GM12878 (cell line): ENCODE measurements at places on chromosomes 2 and 18.

DNA sequence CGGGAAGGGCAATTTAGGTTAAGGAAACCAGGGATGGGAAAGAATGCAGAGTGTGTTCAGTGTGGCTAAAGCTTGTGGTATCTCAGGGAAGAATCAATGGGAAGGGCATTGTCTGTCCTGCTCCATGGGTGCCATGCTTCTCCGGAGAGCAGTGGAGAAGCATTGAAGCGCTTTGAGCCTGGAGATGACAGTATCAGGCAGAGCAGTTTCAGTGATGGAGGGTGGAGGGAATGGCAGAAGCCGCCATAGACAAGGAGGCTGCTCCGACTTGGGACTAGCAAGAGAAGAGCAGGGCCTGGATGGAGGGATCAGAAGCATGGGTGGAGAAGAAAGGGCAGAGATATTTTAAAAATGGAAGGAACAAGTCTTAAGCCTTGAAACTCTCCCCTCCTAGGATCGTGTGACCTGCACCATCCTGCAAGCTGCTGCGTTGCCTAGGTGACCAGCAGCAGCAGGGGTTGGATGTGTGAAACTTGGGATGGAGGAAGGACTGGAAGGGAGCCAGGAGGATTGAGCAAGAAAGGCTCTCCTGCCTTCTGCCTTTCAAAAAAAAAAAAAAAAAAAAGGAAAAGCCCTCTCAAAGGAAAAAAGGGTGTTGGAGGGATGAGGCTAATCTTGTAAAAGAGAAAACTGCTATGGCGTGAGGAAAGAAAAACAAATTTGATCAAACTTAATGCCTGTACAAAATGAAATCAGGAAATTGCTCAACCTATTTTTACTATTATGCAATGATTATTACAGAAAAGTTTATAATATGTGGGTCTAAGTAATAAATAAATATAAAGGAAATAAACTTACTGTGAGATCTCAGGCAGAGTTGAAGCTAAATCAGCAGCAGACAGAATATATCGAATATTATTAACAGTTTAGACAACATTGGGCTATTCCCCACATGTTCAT, 493.8 kb upstream of the NRP2 start:
- H3K27me3 ChIP-seq, result no peaks in the 10 kb centered on the region; the same call in 1 of the 2 replicates
- H3K36me3 ChIP-seq, result no peaks in the 10 kb centered on the region
- no peak overlapping the region for H3K4me3 ChIP-seq
- no peak for DNase-seq

DNA sequence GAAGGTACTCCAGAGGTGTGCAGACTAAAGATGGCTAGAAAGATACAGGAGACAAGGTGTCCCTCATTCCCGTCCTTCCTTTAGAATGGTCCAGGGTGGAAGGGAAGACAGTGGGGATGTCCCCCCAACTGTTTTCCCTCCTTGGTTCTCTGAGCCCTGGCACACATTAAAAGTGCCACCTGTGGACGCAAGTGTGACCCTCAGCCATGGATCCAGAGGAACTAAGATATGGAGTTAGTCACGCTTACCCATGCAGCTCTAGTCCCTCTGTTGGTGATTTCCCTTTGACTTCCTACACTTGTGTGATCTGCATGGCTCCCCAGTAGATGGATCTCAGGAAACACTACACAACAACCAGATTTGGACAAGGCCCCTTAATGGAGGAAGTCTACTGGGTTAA, 113.1 kb upstream of the SRD5A2 start:
- no peak for DNase-seq
- no peak overlapping the region for H3K4me3 ChIP-seq
- no peaks in the 10 kb centered on the region for H3K36me3 ChIP-seq
- no peak overlapping the region for H3K27ac ChIP-seq
- no peaks in the 10 kb centered on the region for H3K27me3 ChIP-seq
- H3K4me1 ChIP-seq, result no peaks in the 10 kb centered on the region

GRCh38 chr2:74619651-74620297, 28.4 kb downstream of the M1AP start:
- H3K4me1 ChIP-seq, result peaks cover 4% of the 10 kb centered on the region
- no peak overlapping the region; the same call in 1 of the 2 replicates for H3K27ac ChIP-seq
- peak; percentile 26 for DNase-seq
- H3K4me3 ChIP-seq, result no peak overlapping the region
- H3K27me3 ChIP-seq, result no peaks in the 10 kb centered on the region

GRCh38 chr2:10211844-10212422, 89.4 kb downstream of the RRM2 start:
- H3K36me3 ChIP-seq, result no peaks in the 10 kb centered on the region
- no peaks in the 10 kb centered on the region for H3K27me3 ChIP-seq
- H3K27ac ChIP-seq, result no peak overlapping the region
- H3K4me1 ChIP-seq, result no peaks in the 10 kb centered on the region

GRCh38 chr2:113806217-113806913, 49.9 kb upstream of the SLC35F5 start:
- DNase-seq, result no peak
- H3K36me3 ChIP-seq, result no peaks in the 10 kb centered on the region
- H3K4me3 ChIP-seq, result no peak overlapping the region
- H3K27ac ChIP-seq, result no peak overlapping the region
- H3K4me1 ChIP-seq, result no peaks in the 10 kb centered on the region

- no peak overlapping the region for H3K4me3 ChIP-seq
- H3K27me3 ChIP-seq, result no peaks in the 10 kb centered on the region
- no peak for DNase-seq
- no peaks in the 10 kb centered on the region for H3K36me3 ChIP-seq
Measured at GRCh38 chr2:192544371-192544955, 349.7 kb upstream of the TMEFF2 start.

- H3K36me3 ChIP-seq, result no peaks in the 10 kb centered on the region
- H3K4me1 ChIP-seq, result peaks cover under 1% of the 10 kb centered on the region; the same call in 1 of the 2 replicates
- no peak for DNase-seq
Measured at GRCh38 chr18:57885931-57886330, 82.8 kb upstream of the ATP8B1 start.

DNA sequence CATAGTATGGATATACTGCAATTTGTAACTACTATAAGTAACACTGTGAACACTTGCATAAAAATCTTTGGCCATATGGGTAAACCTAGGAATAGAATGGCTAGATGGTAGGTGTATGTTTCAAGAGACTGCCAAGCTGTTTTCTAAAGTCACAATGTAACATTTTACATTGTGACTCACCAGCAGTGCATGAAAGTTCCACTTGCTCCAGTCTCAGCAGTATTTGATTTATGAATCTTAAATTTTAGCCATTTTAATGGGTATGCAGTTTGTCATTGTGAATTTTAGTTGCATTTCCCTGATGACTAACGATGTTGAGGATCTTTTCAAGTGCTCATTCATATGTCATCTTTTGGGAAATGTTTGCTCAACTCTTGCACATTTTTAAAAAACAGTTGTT, 86.1 kb downstream of the FARSB start:
- DNase-seq, result no peak
- H3K36me3 ChIP-seq, result peaks cover 20% of the 10 kb centered on the region
- no peaks in the 10 kb centered on the region for H3K4me1 ChIP-seq
- H3K27me3 ChIP-seq, result no peaks in the 10 kb centered on the region
- H3K27ac ChIP-seq, result no peak overlapping the region

GRCh38 chr2:128791120-128791984, 472.7 kb upstream of the HS6ST1 start:
- H3K4me3 ChIP-seq, result no peak overlapping the region
- H3K36me3 ChIP-seq, result no peaks in the 10 kb centered on the region
- H3K27me3 ChIP-seq, result no peaks in the 10 kb centered on the region
- no peak overlapping the region for H3K27ac ChIP-seq

DNA sequence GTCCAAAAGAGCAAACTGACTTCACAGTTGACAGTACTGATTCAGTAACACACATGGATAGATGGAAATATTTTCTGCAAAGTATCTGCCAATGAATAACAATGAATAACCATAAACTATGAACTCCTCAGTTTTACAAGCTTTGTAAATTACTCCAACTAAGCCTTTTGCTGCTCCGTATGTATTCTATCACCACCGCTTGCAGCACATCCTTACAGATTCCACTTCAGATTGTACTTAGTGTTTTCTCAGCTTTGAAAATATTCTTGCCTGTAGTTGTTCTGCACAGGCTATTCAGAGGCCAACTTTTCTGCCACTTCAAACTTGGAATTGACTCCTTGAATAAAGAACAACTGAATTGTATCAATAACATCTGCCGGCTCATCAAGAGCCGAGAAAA, 36.2 kb downstream of the TLK1 start:
- H3K27me3 ChIP-seq, result no peaks in the 10 kb centered on the region
- H3K36me3 ChIP-seq, result no peaks in the 10 kb centered on the region
- DNase-seq, result no peak
- H3K27ac ChIP-seq, result no peak overlapping the region
- H3K4me1 ChIP-seq, result peaks cover 9% of the 10 kb centered on the region
- H3K4me3 ChIP-seq, result no peak overlapping the region

GRCh38 chr2:64035072-64035942, 16.1 kb upstream of the VPS54 start:
- H3K36me3 ChIP-seq, result no peaks in the 10 kb centered on the region
- DNase-seq, result no peak
- H3K27ac ChIP-seq, result no peak overlapping the region
- no peaks in the 10 kb centered on the region for H3K27me3 ChIP-seq
- H3K4me1 ChIP-seq, result peaks cover 10% of the 10 kb centered on the region

DNA sequence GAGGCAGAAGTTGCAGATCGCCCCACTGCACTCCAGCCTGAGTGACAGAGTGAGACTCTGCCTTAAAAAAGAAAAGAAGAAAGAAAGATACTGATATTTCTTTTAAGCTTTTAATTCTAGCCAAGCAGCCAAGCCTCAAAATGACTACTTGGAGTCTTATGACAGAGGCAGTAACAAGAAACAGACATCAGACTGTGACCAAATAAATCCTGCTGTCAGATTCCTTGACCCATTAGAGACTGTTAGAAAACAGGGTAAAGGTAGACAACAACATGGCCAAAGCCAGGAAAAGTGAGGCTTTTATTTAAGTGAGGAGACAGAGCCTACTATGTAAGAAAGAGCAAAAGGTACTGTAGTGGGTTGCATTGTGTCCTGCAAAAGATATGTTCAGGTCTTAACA, 83.4 kb upstream of the NARS1 start:
- H3K4me3 ChIP-seq, result no peak overlapping the region
- no peaks in the 10 kb centered on the region for H3K36me3 ChIP-seq
- H3K27ac ChIP-seq, result no peak overlapping the region
- DNase-seq, result no peak

GRCh38 chr2:236548179-236548921, 21.3 kb upstream of the ACKR3 start:
- no peaks in the 10 kb centered on the region for H3K27me3 ChIP-seq
- H3K27ac ChIP-seq, result no peak overlapping the region
- H3K4me3 ChIP-seq, result no peak overlapping the region
- peaks cover 78% of the 10 kb centered on the region for H3K4me1 ChIP-seq
- DNase-seq, result no peak
- H3K36me3 ChIP-seq, result no peaks in the 10 kb centered on the region

DNA sequence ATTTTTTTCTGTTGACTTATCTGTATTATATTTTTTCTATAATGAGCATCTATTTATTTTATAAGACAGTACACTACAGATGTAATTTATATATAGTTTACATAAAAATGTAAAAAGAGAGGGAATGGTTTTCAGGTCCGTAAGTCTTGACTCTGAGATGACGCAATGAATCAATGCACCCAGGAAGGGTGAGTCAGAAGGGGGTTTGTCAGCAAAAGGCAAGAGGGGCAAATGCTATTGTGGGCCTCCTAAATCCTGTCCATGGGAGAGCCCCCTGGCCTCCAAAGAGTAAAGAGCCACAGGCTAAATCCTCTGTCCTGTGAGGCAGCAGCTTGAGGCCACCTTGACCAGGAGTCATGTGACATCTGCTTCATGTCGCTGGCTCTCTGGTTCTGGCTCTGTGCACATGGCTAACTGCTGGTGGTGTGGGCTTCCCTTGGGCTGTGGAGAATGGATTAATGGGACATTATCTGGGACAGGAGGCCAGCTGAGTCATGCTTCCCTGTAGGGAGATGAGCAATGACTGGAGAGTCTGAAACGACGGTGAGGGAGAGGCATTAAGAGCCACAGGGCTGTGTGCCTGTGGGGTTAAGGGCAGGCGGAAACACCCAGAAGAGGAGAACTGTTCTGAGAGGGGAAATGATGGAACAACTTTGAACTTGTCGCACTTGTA, 22.8 kb upstream of the ASB18 start:
- H3K36me3 ChIP-seq, result no peaks in the 10 kb centered on the region
- H3K4me1 ChIP-seq, result no peaks in the 10 kb centered on the region
- no peak overlapping the region for H3K4me3 ChIP-seq

DNA sequence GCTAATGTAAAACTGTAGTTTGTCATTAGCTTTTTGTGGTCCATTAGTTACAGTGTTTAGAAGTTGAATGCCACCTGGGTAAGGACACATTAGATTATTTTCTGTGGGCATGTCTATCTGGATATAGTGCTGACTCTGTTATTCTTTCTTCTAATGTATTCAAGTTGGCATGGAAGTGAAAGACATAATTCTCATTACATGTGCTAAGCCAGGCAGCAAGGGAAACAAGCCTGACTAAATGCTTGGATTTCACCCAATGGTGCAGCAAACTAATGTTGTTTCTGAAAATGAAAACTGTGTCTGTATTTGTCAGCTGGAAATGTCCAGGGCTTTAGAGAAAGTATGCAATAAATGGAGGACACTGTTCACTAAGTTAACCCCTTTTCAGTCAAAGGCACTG, 100.7 kb downstream of the NUP35 start:
- H3K36me3 ChIP-seq, result no peaks in the 10 kb centered on the region
- H3K4me1 ChIP-seq, result no peaks in the 10 kb centered on the region
- no peak overlapping the region for H3K27ac ChIP-seq
- DNase-seq, result no peak

DNA sequence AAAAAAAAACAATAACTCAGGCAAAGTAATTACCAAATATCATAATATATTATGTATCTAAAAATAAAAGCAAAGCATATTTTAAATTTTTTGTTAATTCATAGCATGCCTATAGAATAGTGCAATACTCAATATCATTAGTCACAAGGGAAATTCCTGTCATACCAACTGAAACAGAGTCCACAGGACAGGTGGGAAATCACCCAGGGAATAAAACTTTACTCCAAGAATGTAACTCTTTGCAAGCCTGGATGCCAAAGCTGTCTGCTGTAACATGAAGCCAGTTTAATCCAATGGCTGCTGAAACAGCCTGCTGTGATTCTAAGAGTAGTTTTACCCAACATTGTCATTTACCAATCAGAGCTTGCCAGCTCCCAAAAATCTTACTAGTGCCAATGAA, 40.0 kb upstream of the SULT1C3 start:
- H3K27me3 ChIP-seq, result no peaks in the 10 kb centered on the region
- DNase-seq, result no peak
- H3K4me1 ChIP-seq, result no peaks in the 10 kb centered on the region
- no peak overlapping the region for H3K27ac ChIP-seq

DNA sequence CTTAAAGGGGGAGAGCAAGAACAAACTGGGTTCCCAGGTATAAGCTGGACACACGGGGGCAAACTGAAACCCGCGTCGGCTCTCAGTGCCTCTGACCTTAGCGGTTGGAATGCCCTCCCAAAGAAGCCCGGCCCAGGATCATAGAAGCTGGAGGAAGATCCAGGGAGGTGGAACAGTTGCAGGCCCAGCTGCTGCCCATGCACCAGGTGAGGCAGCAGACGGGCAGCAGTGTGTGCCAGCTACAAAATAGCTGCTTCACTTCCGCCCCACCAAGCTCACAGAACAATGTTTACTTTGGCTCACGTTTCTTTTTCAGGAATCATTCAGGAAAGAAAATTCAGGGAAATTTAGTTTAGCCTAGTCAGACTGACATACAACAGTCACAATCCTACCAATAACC, 3.9 kb upstream of the ERMN start:
- DNase-seq, result no peak
- H3K4me1 ChIP-seq, result no peaks in the 10 kb centered on the region
- no peak overlapping the region for H3K27ac ChIP-seq
- no peaks in the 10 kb centered on the region for H3K27me3 ChIP-seq
- H3K4me3 ChIP-seq, result no peak overlapping the region

- H3K4me3 ChIP-seq, result peak overlapping the region; percentile 78
- H3K27ac ChIP-seq, result peak overlapping the region; percentile 97
- no peaks in the 10 kb centered on the region for H3K36me3 ChIP-seq
- H3K27me3 ChIP-seq, result no peaks in the 10 kb centered on the region
- DNase-seq, result no peak
Measured at GRCh38 chr2:173355866-173356508, 1.3 kb downstream of the CDCA7 start.

- no peak overlapping the region for H3K27ac ChIP-seq
Measured at GRCh38 chr2:11680901-11681721, 11.1 kb upstream of the NTSR2 start.
